ENCODE measurements at places on chromosomes 5 and 9.

DNA sequence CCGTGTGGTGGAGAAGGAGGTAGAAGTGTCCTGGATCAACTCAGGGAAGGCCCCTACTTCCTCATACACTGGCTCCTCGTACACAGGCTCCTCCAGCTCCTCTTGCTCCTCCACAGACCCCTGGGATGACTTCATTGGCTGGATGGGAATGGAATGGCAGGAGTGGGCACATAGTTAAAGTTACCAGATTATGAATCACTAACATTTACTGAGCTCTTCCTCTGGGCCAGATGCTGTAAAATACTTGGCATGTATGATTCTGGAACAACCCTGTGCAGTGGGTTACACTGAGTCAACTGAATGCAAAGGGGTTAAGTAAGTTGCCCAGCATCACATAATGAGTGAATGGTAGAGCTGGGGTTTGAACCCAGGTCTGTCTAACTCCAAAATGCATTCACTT is 3.1 kb upstream of the FCHSD1 start:
- no peak for DNase-seq

DNA sequence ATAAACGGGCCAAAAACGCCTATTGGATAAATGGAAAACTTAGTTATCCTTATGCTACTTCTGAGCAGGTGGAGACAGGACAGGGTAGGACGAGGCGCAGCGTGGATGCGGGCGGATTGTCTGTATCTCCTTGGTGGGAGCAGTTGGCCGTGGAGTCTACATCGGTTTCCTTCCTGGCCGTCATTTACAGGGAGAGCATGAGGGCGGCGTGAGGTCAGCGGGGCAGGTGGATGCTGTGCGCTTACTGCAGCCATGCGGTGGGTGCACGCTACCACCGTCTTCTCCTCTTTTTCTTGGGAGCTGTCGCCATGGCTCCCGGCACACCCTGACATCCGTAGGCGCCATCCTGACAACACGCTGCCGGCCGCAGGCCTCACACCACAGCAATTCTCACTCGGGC is 121.3 kb downstream of the ADAMTS2 start:
- no peak for DNase-seq

- DNase-seq: no peak
Measured at GRCh38 chr9:7907551-7908337, 108.2 kb upstream of the DMAC1 start.

GRCh38 chr5:140018517-140018916 is 24.6 kb downstream of the NRG2 start:
- DNase-seq: no peak

DNA sequence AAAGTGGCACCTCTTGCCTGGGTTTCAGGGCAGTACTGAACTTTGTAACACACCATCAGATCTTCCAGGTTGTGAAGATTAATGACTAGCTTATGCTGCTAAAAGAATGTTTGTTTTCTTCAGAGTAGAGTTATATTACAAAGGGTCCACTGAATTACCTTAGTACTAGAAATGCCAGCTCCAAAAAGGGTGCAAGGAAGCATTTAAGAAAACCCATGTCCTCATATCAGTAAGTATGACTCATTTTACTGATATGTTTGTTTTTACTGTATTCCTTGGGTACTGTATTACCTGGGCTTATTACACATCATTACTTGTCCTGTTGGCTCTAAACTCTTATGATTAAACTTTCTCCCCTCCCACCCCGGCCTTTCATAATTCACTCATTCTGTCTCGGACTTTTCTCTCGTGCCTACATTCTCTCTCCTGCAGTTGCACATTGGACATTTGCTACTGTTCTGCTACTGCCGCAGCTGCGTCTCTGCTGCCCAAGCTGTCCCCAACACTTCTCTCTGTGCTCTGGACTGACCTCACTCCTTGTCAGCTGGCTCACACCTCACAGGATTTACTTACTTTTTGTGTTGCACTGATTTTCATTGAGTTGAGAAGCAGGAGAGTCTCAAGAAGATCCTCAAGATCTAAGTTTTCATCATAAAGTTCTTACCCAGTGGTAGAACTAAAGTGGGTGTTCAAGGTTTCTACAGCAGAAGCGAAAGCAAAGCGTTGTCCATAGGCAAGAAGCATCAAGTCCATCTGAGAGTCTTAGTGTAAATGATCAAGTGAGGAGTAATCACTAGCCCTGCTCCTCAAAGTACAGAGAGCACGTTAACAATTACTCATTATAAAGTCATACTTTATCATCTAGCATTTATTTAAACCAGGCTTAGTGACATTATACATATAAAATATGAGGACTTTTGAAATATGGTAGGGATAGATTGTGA is 53.2 kb upstream of the C9orf72 start:
- DNase-seq: no peak

DNA sequence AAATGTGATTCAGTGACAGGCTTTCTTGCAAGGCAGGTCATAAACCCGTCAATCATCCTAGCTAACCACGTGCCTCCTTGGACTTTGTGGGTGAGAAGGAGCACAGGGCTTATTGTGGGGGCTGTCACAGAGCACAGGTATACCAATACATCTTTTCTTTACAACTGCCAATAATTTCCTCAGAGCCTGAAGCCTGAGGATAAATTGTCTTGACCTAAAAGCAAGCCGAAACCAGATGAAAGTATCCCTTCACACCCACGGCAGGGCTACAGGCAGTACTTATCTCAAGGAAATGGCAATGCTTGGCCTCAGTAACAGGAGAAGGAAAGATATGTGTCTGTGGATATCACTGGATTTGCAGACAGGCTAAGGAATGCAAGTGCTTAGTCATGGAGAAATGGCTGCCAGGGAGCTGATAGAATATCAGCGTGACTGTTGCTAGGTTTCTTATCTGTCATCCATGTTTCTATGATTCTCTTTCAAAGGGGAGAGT is 90.3 kb upstream of the ZNF366 start:
- peak; percentile 9 for DNase-seq

- no peak for DNase-seq
Measured at GRCh38 chr9:105928416-105928815, 234.1 kb downstream of the TMEM38B start.

- DNase-seq: no peak
Measured at GRCh38 chr9:13143281-13143680, 136.2 kb downstream of the MPDZ start.

GRCh38 chr5:126778675-126779403 is 1.9 kb downstream of the LMNB1 start:
- DNase-seq: peak; percentile 36

DNA sequence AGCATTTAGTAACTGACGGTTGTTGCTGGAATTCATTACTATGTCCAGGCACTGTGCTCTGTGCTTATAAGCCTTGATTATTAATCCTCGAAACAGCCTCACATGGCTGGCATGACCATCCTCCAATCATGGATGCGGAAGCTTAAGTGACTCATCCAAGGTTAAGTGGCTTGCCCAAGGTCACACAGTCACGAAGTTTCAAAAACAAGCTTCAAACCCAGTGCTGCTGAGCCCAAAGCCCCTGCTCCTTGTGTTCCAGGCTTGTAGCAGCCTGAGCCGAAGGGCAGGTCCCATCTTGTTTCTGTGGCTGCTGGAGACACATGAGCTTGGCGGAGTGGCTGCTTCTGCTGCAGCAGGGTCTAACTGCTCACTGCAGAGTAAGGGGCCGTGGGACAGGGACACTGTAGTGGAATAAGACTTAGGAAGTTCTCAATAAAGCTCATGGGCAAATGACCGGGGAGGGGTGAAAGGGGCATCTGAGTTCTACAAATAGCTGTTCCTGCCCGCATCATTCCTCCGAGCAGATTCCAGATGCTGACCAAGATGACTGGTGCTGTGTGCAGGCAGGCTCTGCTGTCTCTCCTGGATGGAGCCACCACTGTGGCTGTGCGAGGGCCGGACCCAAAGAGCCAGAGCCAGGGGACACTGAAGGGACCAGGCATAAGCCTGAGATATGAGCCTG is 32.4 kb downstream of the WHRN start:
- DNase-seq: no peak

GRCh38 chr9:134372581-134373267 is 46.5 kb downstream of the RXRA start:
- no peak for DNase-seq

DNA sequence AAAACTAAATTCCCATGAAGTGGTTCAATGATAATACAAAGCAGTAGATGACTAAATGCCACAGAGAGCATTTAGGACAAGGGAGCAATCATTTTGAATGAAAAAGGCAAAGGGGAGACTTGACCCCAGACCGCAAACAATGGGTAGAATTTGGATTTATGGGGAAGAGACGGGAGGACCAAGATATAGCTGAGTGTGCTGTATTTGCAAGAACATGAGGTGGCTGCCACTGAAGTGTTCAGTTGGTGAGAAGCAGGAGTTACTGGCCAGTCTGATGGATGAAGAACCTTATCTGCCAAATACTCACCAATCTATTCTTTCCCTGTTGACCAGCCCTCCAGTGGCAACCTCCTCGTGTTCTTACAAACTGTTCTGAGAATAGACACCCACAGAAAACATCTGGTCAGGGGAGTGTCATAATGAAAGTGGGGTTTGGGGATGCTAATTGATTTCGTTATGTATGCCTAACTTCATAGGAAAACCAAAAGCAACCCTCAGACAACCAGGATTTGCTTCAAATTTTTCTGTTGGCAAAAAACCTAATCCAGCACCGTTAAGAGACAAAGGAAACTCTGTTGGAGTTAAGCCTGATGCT is 19.8 kb downstream of the TDRD7 start:
- no peak for DNase-seq

DNA sequence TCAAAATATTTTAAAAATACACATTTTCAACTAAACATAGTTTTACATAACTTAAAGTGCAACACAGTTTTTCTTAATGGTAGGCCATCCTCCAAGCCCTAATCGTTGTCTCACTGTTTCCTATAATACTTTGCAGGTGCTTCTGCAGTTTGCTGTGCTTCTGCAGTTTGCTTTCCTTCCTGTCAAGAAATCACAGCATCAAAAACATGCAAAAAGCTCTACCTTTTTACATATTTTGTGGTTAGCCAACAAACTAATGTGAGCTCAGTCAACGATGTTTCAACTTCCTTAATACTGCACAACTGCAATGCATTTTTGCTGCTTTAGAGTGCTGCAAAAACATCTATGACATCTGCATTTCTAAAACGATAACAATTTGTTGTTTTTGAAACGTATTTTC is 25.2 kb downstream of the EMB start:
- no peak for DNase-seq

- no peak for DNase-seq
Measured at GRCh38 chr5:51028394-51028793, 354.9 kb upstream of the ISL1 start.

- DNase-seq: no peak
Measured at GRCh38 chr9:38437193-38437823, 13.1 kb upstream of the IGFBPL1 start.

GRCh38 chr5:67561151-67561932 is 364.7 kb upstream of the CD180 start:
- DNase-seq: no peak

DNA sequence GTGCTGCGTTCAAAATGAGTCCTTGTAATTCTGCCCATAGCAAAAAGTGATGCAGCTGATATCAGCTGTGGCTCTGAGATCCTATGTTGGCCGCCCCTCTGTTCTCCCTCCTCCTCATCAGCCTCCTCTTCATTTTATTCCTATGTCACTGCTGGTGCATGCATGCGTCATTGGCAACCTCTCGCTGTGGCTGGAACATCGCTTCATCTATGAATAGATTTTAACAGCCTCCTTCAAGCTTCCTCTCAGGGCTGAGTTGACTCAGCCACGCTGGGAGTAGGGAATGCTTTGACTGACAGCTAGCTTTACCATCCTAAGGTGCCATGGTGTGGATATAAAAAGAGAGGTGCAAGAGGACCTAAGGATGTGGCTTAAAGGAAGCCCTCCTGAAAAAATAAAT is 303.5 kb downstream of the PLK2 start:
- no peak for DNase-seq

- DNase-seq: peak; percentile 17
Measured at GRCh38 chr9:33044677-33045282, 19.7 kb downstream of the DNAJA1 start.

- no peak for DNase-seq
Measured at GRCh38 chr9:37369671-37370070, 52.8 kb upstream of the GRHPR start.

DNA sequence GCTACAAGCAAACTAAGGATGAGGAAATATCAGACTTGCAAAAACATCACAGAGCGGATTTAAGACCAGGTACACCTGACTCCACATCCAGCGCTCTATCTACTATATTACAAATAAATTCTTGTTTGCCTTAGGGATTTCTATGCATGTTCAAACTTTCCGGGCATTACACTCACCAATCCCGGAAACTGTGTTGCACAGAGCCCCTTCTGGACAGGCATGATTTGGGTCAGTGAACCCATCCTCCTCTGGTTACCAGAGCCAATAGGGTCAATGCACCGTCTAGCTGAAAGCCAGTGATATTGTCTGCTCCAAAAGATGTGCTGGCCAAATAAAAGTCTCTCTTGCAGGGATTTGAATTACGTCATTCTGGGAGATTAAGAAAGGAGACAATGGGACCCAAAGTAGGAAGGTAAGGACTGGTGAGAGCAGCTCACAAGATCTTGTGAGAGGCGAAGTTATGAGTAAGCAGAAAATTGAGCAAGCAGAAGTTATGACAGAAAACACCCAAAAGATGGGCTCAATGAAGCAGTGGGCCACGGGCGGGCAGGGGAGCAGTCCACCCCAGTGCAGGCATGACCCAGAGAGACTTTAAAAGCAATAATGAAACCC is 155.8 kb upstream of the RAI14 start:
- DNase-seq: no peak

- no peak for DNase-seq
Measured at GRCh38 chr5:149745-150485, 41.4 kb upstream of the LRRC14B start.

- no peak for DNase-seq
Measured at GRCh38 chr9:27377147-27377807, 80.3 kb upstream of the EQTN start.

DNA sequence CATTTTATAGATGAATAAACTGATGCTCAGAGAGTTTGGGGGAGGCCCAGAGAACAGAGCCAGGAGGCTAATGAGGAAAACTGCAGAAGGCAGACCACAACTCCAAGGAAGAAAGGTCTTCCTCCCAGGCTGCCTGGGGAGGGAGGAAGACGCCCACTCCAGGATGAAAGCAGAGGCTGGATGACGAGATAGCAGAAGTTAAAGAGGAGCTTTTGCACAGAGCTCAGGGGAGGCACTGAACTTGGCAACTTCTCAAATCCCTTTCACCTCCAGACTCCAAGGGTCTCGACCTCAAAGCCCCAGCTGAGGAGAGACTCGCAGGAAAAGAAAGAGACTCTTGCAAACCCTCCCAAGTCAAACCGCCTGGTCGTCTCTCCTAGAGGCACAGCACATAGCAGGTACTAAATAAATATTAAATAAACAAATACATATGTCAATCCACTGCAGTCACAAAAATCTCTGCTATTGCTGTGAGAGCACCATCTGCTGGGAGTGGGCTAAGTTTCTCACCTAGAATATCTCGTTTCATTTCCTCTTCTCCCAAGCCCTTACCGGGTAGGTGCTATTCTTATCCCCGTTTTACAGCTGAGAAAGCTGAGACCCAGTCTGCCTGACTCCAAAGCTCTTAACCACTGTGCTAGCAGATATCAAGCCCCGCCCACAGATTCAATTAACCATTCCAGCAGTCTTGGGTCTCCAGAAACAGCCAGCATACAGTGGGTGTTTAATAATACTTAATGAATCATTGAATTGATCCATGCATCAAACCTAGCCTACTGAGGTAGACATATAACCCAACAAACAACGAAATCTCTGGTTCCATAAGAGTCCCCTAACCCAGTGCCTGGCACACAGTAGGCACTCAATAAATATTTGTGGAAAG is 97.8 kb upstream of the HAND1 start:
- DNase-seq: no peak

- peak; percentile 29 for DNase-seq
Measured at GRCh38 chr9:129626625-129627284, 792 bp downstream of the NTMT1 start.

Measured in hematopoietic multipotent progenitor cell treated with erythropoietin and hydrocortisone succinate and interleukin-3 and kit ligand, for 17 days (in vitro differentiated cells).